NCI-H187 (cell line): ENCODE measurements at places on chromosomes 13 and 19.

- no peak for DNase-seq
Measured at GRCh38 chr19:29491491-29491890, 34.3 kb upstream of the VSTM2B start.

- DNase-seq = no peak
Measured at GRCh38 chr13:43822969-43823368, 36.2 kb upstream of the ENOX1 start.

GRCh38 chr19:45172173-45172572, 5.9 kb downstream of the TRAPPC6A start:
- no peak for DNase-seq

DNA sequence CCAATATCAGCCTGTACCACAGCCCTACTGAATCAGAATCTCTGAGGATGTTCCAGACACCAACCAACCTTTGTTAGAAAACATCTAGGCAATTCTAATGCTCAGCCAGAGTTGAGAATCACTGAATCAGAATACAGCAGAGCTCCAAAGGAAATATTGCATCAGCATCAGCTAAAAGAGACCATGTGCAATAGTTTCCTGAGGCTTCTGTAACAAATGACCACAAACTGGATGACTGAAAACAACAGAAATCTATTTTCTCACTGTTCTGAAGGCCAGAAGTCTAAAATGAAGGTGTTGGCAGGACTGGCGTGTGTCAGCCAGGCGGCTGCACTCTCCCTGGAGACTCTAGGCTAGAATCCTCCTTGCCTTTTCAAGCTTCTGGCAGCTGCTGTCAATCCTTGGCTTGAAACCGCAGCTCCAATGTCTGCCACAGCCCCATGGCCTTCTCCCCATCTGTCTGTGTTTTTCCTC, 1.2 kb upstream of the DCT start:
- DNase-seq = no peak

DNA sequence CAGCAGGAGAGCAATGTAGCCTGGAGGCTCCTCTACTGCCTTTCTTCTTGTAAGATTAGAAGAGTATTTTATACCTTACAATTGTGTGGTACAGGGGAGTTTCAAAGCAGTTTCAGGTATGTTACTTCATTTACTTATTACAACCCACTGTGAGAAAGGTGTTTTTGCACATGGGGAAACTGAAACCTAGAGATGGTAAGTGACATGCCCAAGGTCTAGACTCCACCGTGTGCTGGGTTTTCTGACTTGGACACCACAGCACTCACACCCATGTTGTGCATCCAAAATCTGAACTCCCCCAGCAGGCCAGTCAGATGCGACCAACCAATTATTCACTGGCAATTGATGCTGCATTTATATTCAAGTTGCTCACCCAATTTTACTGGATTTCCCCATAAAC, 22.8 kb downstream of the ERICH6B start:
- no peak for DNase-seq

DNA sequence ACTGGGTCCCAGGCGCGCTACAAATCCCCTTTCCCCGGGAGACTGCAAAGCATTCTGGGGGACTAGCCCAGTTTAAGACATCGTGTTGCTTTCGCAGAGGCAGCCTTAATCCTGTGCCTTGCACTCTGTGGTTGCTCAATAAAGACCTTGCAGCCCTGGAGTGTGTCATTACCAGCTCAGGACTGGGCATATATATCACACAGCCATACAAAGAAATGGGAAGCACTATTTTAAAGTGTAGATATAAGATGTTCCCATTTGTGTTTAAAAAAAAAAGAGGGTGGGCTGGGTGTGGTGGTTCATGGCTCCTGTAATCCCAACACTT, 11.1 kb downstream of the NAPA start:
- DNase-seq = no peak

GRCh38 chr13:71758828-71759227, 108.2 kb downstream of the DACH1 start:
- no peak for DNase-seq

GRCh38 chr13:41311406-41312175, 524 bp downstream of the NAA16 start:
- DNase-seq = no peak

GRCh38 chr19:16873594-16873993, 15.2 kb upstream of the F2RL3 start:
- no peak for DNase-seq

DNA sequence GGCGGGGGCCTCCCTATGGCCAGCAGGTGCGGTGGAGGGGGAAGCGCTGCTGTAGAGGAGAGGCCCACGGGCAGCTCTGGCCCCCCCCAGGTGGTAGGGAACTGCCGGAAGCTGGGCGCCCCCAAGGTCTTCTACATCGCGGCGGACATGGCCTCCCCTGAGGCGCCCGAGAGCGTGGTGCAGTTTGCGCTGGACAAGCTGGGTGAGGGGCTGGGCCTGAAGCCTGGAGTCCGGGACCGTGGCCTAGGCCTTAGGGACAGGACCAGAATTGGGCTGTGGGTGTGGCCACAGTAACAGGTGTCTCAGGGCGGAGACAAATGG, 3.8 kb upstream of the RPL36 start:
- no peak for DNase-seq

DNA sequence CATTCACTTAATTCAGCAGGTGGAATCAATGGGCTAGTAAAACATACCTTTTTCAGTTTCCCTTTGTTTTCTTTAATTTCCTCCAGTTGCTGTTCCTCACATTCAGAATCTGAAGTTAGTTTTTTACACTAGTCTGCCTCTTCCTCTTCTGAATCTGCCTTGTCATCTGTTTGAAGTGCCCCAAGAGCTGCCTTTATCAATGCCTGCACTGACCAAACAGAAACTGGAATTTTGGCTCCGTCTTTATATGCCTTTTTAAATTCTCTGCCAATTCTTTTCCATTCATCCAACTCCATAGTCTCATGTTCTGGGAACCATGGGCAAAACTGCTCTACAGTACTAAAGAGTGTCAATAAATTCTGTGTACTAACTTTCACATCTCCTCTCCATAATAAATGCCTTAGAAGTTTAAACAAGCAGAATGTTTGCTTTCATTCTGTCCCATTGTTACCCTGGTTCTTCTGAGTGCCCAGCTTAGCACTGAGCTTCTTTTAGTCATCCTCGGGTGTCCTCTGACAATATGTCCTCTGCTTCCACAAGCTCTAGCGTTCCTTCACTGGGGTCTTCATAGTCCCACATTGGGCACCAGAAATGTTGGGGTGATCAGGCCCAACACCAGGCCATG, 154.2 kb downstream of the ZNF486 start:
- no peak for DNase-seq

DNA sequence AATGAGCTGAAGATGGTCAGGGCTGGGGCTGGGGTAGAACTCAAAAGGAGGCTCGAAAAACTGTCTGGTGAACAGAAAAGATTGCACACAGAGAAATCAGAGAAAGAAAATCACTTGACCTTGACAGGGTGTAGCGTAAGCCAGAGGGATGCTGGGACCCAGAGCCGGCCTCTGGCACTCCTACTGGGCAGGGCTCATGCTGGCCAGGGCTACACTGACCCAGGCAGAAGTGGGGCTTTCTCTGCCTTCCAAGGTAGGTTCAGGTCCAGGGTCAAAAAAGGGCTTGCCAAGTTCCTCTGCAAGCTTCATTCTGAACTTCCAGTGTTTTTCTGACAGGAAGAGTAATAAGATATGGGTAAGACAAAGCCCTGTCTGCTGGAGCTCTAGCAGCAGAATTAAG, 56.2 kb downstream of the LATS2 start:
- DNase-seq = no peak

GRCh38 chr19:34131100-34131499, 41.2 kb upstream of the LSM14A start:
- no peak for DNase-seq

- no peak for DNase-seq
Measured at GRCh38 chr13:50585674-50586413, 257.6 kb downstream of the DLEU7 start.

DNA sequence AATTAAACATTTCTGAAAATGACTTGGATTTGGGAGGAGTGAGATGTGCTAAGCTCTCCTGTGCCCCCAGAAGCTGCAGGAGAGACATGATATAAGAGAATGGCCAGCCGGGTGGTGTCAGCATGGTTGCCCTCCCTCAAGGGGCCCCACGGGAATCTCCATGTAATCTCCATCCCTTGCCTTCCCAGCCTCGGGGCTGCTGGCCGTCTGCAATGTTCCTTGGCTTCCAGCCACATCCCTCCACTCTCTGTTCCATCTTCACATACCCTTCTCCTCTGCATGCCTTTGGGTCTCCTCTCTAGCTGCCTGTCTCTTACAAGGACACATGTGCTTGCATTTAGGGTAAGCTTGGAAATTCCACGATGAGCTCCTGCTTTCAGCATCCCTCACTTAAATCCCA, 172.0 kb downstream of the TSHZ3 start:
- no peak for DNase-seq

DNA sequence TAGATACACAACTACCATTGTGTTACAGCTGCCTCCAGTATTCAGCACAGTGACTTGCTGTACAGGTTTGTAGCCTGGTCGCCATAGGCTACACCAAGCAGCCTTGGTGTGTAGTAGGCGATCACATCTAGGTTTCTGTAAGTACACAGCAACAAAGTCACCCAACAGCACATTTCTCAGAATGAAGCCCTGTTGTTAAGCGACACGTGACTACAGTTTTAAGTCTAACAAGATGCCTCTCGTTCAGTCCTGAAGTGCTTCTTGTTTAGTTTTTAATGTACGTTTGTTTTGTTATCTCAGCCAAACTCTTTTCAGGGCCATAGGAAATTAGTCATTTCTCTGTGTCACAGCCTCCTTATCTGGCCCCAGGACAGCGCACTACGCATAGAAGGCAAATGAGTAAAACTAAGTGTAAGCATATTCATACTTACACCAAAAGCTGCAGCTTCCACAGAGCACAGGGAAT, 50.0 kb upstream of the GPR183 start:
- DNase-seq = no peak

DNA sequence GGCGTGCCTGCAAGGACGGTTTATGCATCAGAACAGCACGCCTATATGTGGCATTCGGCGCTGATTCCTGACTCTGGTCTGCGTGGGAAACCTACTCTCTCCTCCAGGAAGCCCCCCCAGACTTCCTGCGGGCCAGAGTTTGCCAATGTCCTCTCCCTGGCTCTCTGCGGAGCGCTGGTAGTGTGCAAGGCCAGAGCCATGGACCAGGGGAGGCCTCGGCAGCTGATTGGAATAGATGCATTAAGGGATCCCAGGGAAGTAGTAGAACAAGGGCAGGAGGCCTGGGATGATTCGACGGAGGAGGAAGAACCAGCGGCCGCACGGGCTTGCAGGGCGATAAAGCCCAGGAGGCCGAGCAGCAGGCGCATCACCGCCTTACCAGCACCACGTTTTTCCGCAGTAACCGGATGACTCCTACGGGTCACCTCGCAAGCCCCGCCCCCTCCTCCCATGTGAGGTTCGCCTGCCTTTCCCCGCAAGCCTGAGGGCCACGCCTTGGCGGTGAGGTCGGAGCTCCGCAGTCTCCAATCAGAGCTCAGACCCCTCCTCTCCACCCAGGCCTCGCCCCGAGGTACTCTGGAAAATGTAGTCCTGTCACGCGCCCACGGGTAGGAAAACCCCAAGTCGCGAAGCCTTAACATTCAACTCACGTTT, 5.0 kb downstream of the CLEC11A start:
- DNase-seq = no peak

DNA sequence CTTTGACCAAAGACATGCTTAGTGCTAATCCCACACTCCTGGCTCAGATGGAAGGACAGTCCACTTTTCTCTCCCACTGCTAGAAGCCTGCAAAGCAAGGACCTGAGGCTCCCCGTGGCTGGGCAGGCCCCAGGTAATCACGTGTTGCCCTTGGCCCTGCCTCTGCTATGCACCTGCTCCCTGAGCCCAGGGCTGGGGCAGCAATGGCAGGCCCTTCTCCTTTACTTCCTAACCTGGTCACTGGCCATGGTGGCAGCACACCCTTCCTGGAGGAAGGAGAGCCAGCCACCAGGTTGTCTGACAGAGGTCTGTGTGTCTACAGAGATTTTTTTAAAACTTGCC, 27.9 kb upstream of the ZNF492 start:
- no peak for DNase-seq

- DNase-seq = no peak
Measured at GRCh38 chr19:30395283-30395682, 23.1 kb downstream of the ZNF536 start.

DNA sequence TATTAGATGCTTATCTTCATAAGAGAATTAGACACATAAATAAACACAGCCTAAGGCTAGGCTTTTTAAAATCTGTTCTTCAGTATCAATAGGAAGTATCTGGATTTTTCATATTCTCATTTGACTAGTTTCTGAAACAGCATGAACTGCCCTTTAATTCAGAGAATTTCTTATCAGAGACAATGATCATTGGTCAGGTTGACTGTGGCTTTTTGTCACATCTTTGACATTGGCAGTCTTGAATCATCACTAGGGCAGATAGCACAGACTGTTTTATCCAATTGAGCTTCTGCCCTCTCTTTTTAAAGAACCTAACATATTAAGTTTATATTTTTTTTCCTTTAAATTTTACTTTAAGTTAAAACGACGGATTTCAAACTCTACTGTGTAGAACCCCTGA, 59.6 kb downstream of the DPY19L3 start:
- DNase-seq = no peak

DNA sequence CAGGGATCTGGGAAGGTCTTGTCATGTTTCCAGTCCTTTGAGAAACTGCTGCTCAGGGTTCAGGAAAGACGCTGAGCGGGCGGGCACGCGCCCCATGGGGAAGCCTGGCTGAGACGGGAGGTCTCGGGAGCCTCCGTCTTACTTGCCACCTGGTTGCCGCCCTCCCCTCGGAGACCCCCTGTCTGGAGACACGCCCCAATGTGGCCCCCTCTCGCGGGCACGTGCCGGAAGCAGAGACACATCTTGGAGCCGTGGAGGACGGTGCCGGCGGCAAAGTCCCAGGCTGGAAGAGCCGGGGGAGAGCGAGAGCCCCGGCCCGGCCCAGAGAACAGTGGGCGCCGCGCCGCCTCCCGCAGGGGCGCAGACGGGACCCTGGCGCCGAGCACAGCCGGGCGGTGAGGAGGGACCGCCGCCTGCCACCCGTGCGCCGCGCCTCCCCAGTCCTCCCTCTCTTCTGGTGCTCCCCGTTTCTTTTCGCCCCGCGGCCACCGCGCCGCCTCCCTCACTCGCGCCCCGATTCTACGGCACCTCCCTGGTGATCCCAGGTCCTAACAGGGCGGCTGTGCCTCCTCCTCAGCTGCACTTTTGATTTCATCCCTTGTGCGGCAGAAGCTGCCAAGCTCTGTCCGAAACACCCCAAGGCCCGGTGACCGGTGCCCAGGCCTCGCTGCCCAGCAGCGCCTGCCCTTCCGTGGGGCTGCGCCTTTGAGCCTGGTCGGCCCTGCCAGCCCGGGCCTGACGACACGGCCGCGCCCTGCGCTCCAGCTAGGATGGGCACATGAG, 15.5 kb downstream of the GJB2 start:
- DNase-seq = no peak

GRCh38 chr13:76329866-76330580, 556.2 kb downstream of the KCTD12 start:
- no peak for DNase-seq
